Daoy (cell line): ENCODE measurements at places on chromosomes 4 and X. TPM values are rescaled to one million over a fixed set of nuclear protein-coding genes. Genes with fewer than 3 reads are reported as not detected.
A peak's percentile ranks its signal among the peaks of the same experiment; 100 is the strongest.

DNA sequence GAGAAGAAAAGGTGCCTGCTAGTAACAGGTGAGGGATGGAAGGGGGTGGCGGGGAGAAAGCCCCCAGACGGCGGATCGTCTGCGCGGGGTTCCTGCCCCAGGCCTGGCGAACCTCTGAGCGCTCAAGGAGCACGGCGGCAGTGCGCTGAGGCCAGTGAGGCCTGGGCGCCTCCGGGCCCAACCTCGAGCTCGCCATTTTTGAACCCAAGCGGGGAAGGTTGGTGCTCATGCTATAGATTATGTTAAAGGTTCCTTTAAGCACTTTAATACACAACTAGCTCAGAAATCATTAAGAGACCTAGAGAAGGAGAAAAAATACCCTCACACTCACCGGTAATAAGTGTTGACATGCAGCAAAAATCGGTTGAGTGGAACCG is 7.9 kb downstream of the PITX2 start:
- no peak for DNase-seq

CPZ gene
- total RNA-seq, result 0.80 and 0.83 TPM in 2 replicates

GRCh38 chrX:151973851-151974335 is 583 bp downstream of the GABRE start:
- DNase-seq, result peak; percentile 55

SYTL4 gene
- 3.1 and 3.6 TPM in 2 replicates for total RNA-seq

DNA sequence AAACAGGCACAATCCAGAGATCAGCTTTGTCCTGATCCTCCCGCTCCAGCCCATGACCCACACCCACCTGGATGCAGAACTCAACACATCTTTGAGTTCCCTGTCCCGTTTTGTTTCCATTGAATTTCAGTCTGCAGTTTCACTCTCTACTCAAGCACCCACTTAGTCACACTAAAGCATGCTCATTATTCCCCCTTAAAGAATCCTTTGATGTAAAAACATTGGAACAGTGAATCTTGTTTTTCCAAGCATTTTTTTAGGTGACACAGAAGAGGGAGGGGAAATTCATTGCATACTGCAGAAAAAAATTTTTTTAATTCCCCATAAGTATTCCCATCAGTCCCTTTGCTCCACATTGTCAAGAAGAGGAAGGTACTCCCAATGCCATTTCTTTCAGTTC is 249.7 kb upstream of the TTC29 start:
- DNase-seq, result no peak

EPHA5 gene
- 0.48 and 0.91 TPM in 2 replicates for total RNA-seq

DNA sequence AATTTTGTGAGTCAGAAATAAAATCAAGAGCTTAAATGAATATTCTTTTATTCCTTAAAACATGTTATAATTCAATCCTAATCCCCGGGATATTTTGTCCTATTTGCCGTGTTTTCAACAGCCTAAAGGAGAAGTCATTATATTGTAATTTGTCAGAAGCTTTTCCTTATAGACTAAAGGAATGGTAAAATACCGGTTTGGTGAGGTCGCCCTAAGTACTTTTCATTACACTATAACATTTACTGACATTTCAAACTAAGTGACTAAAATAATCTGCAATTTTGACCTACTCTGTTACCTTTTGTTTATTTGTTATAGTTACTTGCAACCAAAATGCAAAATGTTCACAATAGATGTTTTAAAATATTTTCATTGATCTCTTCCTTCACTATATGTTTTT is 8.8 kb downstream of the DCLK2 start:
- DNase-seq, result no peak
